Fibroblast of skin of right quadriceps (primary cell): ENCODE measurements at places on chromosomes 2 and 18.

- no peak for DNase-seq
Measured at GRCh38 chr2:107542314-107542740, 284.4 kb upstream of the RGPD4 start.

DNA sequence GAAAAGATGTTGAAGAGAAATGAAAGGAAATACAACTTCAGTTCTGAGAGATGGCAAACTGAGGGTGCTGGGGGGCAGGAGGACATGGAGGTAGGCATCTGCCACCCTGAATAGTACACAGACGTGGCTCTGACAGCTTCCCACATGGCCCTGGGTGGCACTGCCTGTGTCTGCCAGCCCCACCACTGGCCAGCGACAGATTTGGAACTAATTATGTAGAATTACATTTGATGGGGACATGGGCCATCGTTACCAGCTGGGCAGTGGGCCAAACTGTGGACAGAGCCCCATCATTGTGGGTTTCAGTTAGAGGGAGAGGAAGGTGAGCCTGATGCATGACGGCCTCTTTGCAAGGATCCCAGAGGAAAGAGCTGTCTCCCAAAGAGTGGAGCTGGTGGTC lies 216.0 kb upstream of the HAAO start:
- no peak for DNase-seq

DNA sequence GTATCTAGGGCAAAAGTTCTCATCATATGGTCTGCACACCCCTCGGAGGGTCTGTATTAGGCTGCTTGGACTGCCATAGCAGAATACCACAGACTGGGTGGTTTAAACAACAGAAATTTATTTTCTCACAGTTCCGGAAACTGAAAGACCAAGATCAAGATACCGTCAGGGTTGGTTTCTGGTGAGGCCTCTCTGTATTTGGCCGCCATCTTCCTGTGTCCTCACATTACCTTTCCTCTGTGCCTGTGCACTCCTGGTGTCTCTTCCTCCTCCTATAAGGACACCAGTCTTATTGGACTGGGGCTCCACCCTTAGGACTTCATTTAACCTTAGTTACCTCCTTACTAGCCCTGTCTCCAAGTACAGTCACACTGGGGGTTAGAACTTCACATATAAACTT lies 132.5 kb downstream of the NCOA1 start:
- DNase-seq, result no peak

- DNase-seq, result peak; percentile 14
Measured at GRCh38 chr18:78875016-78875777, 104.4 kb upstream of the SALL3 start.

GRCh38 chr2:219772103-219772635 lies 144.7 kb downstream of the SLC4A3 start:
- no peak for DNase-seq

GRCh38 chr2:118604371-118604770 lies 243.1 kb downstream of the EN1 start:
- DNase-seq, result no peak

- no peak for DNase-seq
Measured at GRCh38 chr2:163171786-163172530, 333.4 kb upstream of the KCNH7 start.

DNA sequence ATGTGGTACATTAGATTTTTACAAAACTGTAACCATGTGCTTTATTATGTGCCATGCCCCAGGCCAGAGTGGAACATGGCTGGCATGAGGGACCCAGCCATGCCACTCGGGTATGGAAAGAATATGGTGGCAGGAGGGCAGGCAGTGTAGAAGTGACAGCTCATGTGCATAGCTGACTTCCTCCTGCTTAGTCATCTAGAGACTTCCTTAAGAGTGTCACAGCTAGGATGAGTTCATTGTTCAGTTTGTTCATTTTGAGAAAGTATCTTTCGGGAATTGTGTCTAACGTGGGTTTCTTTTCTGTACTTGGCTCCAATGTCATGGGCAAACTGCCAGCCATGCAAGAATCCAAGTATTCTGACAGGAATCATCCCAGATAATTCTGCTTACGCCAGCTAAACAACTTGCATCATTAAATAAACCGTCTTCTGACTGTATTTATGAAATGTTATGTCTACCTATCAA lies 94.3 kb upstream of the ITGB6 start:
- peak; percentile 92 for DNase-seq

GRCh38 chr2:233003658-233004555 lies 9.1 kb downstream of the NGEF start:
- DNase-seq, result no peak

DNA sequence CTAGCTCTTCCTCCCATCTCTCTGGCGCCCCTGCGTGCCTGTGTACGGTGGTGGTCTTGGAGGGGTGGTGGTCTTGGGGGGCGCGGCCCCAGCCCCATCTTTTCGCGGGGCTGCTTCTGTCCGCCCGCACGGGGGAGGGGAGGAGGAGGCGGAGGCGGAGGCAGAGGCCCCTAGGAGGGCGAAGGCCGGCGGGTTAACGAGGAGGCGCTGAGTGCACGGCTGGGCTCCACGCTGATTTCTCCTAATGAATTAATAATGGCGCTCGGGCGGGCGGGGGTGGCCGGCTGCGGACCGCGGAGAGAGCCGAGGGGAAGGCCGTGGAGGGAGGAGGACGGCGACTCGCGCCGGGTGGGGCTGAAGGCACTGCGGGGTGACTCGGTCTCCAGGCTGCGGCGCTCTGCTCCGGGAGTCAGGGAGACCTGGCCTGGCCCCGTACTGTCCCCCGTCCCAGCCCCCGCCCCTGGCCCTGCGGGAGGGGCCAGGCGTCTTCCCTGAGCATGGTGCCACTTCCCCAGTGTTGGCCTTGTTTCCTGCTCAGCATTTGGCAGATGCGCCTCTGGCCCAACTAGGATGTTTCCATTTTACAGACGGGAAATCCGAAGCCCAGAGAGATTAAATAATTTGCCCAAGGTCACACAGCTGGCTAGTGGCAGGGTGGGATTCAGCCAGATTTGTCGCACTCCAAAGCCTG lies 6.0 kb downstream of the GAREM2 start:
- DNase-seq, result no peak

- no peak for DNase-seq
Measured at GRCh38 chr2:31286230-31286629, 52.3 kb downstream of the EHD3 start.
